Aorta (tissue), 5 donors: ENCODE measurements at places on chromosomes 2 and 18. TPM values are rescaled to one million over a fixed set of nuclear protein-coding genes. Genes with fewer than 3 reads are reported as not detected.

GAREM2 gene
- polyA plus RNA-seq, result 1.6 TPM

DSG1 gene
- not detected for polyA plus RNA-seq

- DNase-seq, result no peak
Observed at GRCh38 chr2:71610671-71611070, 157.3 kb downstream of the DYSF start.

GRCh38 chr18:57429167-57430078 is 5.8 kb upstream of the ONECUT2 start:
- no peak for DNase-seq

- DNase-seq, result no peak
Observed at GRCh38 chr2:239247401-239248245, 153.2 kb downstream of the HDAC4 start.

GRCh38 chr18:46211816-46212215 is 107.6 kb downstream of the HAUS1 start:
- no peak for DNase-seq
